CD4-positive, alpha-beta T cell treated with Interleukin-4 for 4 hours (primary cell): ENCODE measurements at places on chromosomes 2 and 18.

- DNase-seq: no peak
Observed at GRCh38 chr2:26696351-26696816, 3.9 kb downstream of the KCNK3 start.

- DNase-seq: no peak
Observed at GRCh38 chr2:31197669-31198068, 19.6 kb downstream of the CAPN14 start.

- no peak for DNase-seq
Observed at GRCh38 chr18:78730546-78730945, 249.1 kb upstream of the SALL3 start.

DNA sequence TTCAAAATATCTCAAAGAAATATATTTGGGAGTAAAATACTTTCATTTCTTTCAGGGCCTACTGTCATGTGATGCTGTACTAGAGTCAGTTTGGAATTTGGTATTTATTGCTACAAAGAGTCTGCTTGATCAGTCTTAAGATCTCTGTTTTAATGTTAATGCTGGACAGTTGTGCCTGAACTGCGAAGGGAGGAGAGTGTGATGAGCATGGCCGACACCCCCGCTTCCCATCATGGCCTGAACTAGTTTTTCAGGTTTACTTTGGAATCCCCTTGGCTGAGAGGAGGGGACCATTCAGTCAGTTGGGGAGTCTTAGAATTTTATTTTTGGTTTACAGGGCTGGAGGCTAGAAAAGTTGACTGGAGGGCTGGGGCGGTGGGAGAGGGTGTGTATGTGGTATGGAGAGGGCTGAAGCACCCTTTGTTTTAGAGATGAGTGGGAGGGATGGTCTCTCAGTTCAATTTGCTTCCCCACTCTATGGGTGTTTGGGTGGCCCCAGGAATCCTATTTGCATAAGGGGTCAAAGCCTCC, 20.9 kb upstream of the TEX44 start:
- DNase-seq: no peak

- no peak for DNase-seq
Observed at GRCh38 chr2:159108181-159108893, 139.9 kb downstream of the TANC1 start.

DNA sequence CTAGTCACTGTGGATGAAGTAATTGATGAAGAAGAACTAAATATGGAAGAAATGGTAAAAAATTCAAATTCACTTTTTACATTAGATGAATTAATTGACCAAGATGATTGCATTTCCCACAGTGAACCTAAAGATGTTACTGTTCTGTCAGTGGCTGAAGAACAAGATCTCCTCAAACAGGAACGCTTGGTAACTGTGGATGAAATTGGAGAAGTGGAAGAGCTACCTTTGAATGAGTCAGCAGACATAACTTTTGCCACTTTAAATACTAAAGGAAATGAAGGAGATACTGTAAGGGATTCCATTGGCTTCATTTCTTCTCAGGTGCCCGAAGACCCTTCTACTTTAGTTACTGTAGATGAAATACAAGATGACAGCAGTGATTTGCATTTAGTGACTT, 26.6 kb upstream of the DYSF start:
- no peak for DNase-seq

GRCh38 chr18:79520478-79521390, 125.0 kb downstream of the NFATC1 start:
- DNase-seq: no peak

GRCh38 chr2:144443837-144444817, 75.8 kb downstream of the ZEB2 start:
- no peak for DNase-seq

- no peak for DNase-seq
Observed at GRCh38 chr2:166017208-166017607, 63.6 kb upstream of the TTC21B start.

DNA sequence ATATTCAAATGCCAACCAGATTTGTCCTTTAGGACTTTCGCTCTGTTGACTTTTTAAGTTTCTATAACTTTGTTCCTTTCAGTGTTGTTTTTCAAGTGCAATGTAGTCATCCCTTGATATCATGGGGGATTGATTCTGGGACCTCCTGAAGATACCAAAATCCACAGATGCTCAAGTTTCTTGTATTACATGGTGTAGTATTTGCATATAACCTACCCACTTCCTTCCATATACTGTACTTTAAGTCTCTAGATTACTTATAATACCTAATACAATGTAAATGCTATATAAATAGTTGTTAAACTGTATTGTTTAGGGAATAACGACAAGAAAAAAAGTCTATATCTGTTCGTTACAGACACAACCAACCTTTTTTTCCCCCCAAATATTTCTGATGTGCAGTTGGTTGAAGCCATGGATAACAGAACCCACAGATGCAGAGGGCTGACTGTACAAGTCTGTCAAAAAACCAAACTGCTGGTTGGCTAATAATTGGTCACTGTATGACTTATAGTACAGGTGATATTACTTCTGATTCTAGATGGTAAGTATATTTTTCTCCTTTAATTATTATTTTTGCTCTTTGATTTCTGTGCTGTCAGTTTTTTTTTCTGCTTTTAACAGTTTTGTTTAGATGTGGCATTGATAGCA, 201.7 kb upstream of the STON1 start:
- DNase-seq: no peak

DNA sequence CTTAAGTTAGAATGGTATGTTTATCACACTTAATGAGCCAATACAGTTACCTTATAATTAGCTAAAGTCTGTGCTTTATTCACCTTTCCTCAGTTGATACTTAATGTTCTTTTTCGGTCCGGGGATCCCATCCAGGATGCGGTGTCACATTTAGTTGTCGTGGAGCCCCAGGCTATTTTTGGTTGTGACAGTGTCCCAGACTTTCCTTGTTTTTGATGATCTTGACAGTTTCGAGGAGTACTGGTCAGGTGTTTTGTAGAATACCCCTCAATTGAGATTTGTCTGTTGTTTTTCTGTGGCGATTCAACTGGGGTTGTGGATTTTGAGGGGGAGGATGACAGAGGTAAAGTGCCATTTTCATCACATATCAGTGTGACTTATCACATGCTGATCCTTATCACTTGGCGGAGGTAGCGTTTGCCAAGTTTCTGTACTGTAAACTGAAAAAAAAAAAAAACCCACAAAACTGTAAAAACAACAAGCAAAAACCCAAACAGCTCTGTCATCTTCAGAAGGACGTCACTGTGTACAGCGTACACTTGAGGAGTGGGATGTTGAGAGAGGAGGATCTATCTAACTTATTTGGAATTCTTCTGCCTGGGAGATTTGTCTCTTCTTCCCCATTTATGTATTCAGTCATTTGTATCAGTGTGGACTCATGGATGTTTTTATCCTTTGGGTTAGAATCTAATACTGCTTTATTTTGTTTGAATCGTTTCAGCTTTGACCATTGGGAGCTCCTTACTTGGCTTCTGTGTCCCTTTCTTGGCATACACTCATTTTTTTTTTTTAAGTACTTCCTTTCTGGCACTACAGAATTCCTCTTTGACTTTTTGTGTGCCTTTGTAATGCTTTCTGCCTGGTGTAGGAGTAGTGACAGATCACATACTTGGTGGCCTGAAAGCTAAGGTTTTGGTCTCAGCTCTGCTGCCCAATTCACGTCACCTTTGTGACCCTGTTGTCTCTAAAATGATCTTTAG, 68.1 kb downstream of the FMNL2 start:
- no peak for DNase-seq

DNA sequence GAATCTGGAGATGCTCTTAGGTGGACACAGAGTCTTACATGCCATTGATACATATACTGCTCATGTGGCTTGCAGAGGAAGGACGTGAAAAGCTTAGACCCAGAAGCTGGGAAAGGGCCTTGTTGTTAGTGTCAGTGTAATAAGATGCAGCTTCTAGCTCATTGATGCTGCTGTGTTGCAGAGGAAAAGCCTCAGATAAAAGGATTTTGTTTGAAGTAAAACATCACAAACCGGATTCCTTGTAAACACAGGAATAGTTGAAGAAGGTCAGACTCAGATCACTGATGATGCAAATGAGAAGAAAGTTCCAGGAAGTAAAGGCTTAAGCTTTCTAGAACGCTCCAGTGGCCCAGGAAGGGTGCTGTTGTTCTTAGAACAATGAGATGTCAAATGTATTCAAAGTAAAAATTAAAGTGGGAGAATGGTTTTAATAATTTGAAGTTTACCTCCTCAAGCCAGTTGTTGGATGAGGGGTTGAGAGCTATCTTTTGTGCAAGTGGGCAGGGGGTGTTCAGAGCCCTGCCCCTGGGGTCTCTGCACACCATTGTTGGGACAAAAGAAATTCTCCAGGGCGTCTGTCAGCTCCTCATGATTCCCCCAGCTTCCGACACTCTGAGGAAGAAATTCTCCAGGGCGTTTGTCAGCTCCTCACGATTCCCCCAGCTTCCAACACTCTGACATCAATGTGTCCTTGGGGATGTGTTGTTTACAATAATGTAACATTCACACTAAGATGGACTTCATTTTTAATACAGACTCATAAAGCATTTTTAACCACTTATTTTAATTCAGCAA, 61.3 kb upstream of the CHMP1B start:
- DNase-seq: no peak

- DNase-seq: no peak
Observed at GRCh38 chr18:715626-716025, 3.2 kb upstream of the ENOSF1 start.

DNA sequence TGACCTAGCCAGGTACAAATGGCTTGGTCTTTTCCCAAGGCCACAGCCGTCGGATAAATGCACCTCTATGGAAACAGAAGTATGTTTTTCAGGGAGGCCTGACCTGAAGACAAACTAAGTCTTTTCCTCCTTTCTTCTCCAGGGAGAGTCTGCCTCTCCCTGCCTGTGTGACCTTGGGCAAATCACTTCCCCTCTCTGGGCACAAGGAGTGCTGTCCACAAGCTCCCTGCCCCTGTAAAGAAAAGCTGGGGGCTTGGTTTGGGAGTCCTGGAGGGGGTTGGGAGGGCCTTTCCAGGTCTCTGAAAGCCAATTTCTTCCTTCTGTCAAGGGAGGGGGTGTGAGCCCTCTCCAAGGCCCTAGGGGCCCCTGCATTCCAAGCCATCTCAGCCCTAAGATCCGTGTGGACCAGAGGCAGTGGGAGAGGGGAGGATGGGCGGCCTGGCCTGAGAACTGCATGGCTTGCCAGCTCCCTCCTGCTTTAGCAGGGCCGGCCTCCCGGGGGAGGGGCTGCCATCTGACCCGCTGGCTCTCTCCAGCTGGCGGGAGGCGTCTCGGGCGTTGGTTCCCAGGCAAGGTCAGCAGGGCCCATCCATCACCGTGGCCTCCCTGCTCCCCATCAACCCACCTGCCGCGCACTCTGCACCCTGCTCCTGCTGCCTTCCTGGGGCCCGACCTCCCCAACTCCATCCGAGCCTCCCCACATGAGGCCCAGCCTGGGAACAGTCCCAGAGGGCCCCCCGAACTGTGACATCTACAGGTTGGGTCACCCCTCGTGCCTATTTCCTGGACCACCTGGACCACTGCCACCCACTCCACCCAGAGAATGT, 61.4 kb downstream of the SMAD7 start:
- no peak for DNase-seq

- DNase-seq: no peak
Observed at GRCh38 chr2:152814475-152815030, 96.1 kb downstream of the ARL6IP6 start.

DNA sequence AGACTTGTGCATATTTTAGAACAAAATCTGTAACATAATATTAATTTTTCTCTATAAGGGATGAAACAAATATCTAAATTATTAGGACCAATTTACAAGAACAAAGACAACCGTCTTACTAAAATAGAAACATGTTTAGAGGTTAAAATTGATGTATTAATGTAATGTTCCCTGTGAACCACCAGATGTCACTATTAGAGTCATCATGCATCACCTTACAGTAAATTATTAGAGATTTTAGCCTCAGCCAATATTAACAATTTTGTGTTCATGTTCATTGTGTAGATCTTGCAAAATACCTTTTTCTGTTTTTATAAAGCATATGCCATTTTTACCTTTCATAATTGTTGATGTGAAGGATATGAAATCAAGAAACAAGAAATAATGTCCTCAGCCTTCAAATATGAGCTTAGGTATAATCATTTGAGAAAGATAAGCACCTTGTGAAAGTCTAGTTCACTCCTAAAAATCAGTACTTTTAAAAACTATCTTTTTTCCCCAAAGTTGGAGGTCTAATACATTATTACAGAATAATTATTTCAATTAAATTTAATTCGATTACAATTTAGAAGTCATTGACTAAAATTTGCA, 344.3 kb upstream of the KCNH7 start:
- no peak for DNase-seq

- no peak for DNase-seq
Observed at GRCh38 chr2:209642146-209642820, 129.3 kb upstream of the UNC80 start.

GRCh38 chr2:79935771-79936657, 368.5 kb downstream of the LRRTM1 start:
- DNase-seq: no peak

GRCh38 chr2:235143789-235144188, 192.0 kb downstream of the SH3BP4 start:
- DNase-seq: no peak

GRCh38 chr2:146135245-146135644, 1615.3 kb upstream of the ZEB2 start:
- DNase-seq: no peak

DNA sequence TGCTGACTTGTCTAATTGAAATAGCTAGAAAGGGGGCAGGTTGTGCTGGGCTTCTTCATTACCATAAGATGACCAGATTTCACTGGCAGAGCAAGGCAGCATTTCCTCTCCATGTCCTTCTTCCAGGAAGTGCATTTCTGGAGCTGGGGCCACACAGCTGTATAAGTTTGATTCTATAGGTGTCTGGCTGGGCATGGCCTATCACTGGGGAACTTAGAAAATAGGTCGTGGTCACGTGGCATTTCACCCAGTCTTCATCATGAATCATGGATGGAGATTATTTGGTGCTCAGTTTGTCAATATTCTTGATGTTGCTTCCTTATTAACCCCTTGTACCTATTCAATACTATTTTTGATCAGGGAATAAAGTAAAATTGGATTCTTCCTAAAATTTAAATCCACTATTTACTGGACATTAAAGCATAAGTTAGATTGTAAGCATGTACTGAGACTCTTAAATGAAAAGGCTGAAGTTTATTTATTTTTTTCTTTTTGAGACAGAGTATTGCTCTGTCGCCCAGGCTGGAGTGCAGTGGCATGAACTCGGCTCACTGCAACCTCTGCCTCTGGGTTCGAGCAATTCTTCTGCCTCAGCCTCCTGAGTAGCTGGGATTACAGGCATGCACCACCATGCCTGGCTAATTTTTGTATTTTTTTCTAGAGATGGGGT, 49.5 kb upstream of the TMEM87B start:
- DNase-seq: no peak

- no peak for DNase-seq
Observed at GRCh38 chr18:48914581-48915251, 36.0 kb downstream of the SMAD7 start.

GRCh38 chr18:67290421-67290820, 226.1 kb downstream of the DSEL start:
- no peak for DNase-seq

- DNase-seq: no peak
Observed at GRCh38 chr2:54720563-54720962, 2.9 kb upstream of the EML6 start.

GRCh38 chr2:3482363-3482821, 36.9 kb downstream of the ADI1 start:
- no peak for DNase-seq

GRCh38 chr2:121236101-121236640, 48.8 kb downstream of the TFCP2L1 start:
- no peak for DNase-seq
